Activated naive CD4-positive, alpha-beta T cell (primary cell): ENCODE measurements at places on chromosomes 5 and 9.

GRCh38 chr5:37816331-37816730 is 23.5 kb downstream of the GDNF start:
- no peak for DNase-seq

GRCh38 chr5:139823757-139824355 is 28.2 kb downstream of the PSD2 start:
- DNase-seq = no peak

- DNase-seq = no peak
Measured at GRCh38 chr5:88685591-88686541, 197.1 kb downstream of the MEF2C start.

GRCh38 chr9:136939431-136939995 is 5.0 kb downstream of the FBXW5 start:
- no peak for DNase-seq

DNA sequence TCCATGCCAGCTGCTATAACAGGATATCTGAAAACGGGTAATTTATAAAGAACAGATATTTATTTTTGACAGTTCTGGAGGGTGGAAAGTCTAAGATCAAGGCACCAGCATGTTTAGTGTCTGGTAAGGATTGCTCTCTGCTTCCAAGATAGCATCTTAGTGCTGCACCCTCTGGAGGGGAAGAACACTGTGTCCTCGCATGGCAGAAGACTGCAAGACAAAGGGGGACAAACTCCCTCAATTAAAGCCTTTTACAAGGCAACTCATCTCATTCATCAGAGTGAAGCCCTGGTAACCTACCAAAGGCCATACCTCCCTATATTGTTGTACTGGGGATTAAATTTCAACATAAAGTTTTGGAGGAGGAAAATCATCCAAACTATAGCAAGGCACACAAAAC is 298.9 kb upstream of the EDIL3 start:
- DNase-seq = no peak

GRCh38 chr9:122394265-122395125 is 23.7 kb downstream of the PTGS1 start:
- no peak for DNase-seq

- no peak for DNase-seq
Measured at GRCh38 chr5:149969181-149969930, 8.8 kb downstream of the SLC26A2 start.

- no peak for DNase-seq
Measured at GRCh38 chr9:37928552-37929430, 24.9 kb upstream of the SLC25A51 start.

DNA sequence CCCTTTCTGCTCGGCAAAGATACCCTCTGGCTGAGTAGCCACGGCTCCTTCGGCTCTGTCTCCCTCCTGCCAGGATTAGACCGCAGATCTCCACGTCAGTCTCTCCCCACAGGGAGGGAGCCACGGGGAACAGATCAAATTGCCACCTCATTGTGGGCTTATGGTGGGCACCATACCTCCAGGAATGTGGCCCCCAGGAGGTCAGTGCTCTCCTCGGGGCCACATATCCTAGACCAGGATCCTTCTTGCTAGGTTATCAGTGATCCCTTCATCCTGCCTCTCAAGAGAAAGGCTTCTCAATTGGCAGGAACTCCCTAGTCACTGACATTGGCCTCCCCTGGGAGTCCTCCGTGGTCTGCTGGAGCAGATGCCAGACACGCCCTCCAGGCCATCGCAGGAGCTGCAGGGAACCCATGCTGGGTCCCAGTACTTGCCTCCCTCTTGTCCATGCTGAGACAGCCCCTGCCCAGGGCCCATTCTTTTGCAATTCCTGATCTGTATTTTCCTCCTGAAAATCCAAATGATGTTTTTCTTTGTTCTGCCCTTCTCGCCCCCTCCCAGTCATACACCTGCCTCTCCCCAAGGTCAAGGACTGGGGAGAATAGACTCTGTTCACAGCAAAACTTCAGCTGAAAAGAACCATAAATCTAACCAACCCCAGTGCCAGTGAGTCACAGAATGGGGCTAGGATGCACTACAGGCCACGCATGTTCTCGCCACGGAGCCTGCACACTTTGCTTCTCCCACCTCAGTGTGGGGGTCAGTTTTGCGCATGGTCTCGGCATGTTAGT is 31.6 kb upstream of the ENHO start:
- no peak for DNase-seq

DNA sequence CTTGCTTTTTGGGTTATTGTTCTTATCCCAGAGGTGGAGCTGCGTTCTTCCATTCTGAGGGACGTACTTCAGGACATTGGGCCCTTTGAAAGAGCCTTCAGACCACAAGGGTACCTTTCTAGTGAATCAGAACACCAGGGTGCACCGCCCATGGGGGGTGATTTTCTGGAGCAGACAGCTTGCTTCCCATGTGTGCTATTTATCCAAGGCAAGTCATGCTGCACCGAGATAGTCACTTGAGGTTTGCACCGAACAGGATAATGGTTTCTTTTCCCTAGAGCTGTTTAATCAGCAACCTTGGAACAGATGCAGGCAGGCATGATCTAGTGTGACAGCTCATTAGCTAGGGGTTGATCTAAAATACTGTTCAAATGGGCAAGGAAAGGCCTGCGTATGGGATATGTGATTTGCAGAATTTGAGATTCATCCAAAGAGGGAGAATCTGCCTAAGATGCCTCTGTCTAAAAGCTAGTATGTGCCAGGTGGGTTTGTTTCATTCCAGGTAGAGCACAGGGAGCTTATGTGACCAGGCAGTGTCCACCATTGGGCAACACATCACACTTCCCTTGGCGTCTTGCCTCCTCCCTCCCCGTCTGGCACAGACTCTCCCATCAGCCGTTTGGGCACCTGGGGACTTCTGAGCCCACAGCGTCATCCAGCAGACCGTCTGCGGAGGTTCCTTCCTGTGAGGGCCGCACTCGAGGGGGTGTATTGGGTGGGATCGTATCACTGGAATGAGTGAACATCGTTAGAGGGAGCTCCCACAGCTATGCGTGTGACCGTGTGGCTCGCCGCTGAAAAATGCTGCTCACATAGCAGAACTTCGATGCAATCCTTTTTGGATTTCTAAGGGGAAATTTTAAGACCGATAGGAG is 23.0 kb downstream of the ABL1 start:
- DNase-seq = no peak
